ENCODE measurements at places on chromosomes 6 and 20. TPM values are rescaled to one million over a fixed set of nuclear protein-coding genes. Genes with fewer than 3 reads are reported as not detected.

- no peaks in the 10 kb centered on the region for H3K27me3 ChIP-seq
- no peak overlapping the region for H3K4me3 ChIP-seq
- H3K4me1 ChIP-seq: no peaks in the 10 kb centered on the region
- no peak overlapping the region for H3K27ac ChIP-seq
Observed at GRCh38 chr6:155021680-155022079, 26.6 kb downstream of the TIAM2 start.

DNA sequence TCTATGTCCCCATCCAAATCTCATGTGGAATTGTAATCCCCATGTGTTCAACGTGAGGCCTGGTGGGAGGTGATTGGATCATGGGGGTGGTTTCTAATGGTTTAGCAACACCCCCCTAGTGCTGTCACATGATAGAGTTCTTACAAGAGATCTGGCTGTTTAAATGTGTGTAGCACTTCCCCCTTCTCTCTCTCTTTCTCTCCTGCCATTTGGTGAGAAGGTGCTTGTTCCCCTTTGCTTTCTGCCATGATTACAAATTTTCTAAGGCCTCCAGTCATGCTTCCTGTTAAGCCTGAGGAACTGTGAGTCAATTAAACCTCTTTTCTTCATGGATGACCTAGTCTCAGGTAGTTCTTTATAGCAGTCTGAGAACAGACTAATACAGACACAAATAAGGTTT is 165.4 kb downstream of the OGFRL1 start:
- no peak overlapping the region for H3K27ac ChIP-seq
- no peak for DNase-seq
- no peaks in the 10 kb centered on the region for H3K36me3 ChIP-seq
- no peak overlapping the region for H3K4me3 ChIP-seq
- H3K27me3 ChIP-seq: no peaks in the 10 kb centered on the region

- H3K4me3 ChIP-seq: no peak overlapping the region
- H3K4me1 ChIP-seq: no peaks in the 10 kb centered on the region
- no peaks in the 10 kb centered on the region for H3K27me3 ChIP-seq
- no peak for DNase-seq
- no peak overlapping the region for H3K27ac ChIP-seq
Observed at GRCh38 chr6:167330750-167331149, 5.9 kb downstream of the TTLL2 start.

DNA sequence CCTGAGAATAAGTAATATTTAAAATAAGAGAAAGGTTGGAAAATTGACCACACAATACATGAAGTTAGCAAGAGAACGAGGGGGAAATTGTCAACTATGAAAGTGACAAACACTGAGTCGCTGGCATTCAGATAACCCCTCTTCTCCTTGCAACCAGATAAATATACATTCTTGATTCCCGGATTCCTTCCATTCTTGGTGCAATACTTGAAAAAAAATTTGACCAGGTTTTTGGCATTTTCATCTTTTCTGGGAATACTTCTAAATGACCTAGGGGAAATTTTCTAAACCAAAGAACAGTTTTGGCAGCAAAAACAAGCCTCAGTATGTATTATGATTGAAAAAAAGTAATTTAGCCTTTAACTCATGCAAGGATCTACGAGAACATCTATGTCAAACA is 164.0 kb downstream of the PDE7B start:
- no peak overlapping the region for H3K4me3 ChIP-seq
- no peaks in the 10 kb centered on the region for H3K27me3 ChIP-seq
- H3K4me1 ChIP-seq: no peaks in the 10 kb centered on the region
- DNase-seq: no peak

DNA sequence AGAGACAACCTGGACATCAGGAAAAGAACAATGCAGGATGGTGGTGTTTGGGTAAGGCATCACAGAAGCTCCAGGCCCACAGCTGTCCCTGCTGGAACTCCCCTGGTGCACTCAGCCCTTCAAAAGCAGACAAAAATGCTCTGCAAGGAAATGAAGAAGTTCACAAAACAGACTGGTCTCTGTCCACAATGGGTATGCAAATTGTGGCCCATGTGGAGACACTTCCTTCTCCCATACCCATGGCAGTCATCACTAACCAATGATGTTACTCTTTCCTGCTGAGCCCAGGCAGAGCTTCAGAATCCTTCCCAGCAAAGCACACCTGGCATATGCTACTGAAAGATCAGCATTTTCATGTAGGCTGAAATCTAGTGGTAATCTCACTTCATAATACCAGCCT is 42.6 kb upstream of the PXDC1 start:
- no peak overlapping the region for H3K27ac ChIP-seq
- no peak overlapping the region for H3K4me3 ChIP-seq
- H3K36me3 ChIP-seq: no peaks in the 10 kb centered on the region
- H3K27me3 ChIP-seq: no peaks in the 10 kb centered on the region
- DNase-seq: no peak

- H3K4me1 ChIP-seq: peaks cover 9% of the 10 kb centered on the region
- DNase-seq: no peak
- no peaks in the 10 kb centered on the region for H3K36me3 ChIP-seq
Observed at GRCh38 chr6:166578536-166579236, 7.8 kb downstream of the RAMACL start.

DNA sequence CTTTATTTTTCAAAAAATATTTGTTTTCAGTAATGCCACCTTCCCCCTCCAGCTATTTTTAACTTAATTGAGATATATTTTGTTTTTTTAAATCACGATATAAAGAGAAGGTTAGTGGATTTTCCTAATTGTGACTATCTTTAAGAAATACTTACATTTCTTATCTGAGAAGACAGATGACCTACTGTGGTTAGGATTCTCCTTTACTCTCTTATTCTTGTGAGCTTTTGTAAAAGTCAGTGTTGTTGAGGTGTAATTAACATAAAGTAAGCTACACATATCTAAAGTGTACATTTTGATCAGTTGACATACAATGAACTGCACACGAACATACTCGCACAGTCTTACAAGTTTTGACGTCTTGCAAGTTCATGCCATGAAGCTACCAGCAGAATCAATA is 144.7 kb downstream of the FARS2 start:
- no peaks in the 10 kb centered on the region for H3K4me1 ChIP-seq
- H3K36me3 ChIP-seq: no peaks in the 10 kb centered on the region
- H3K27ac ChIP-seq: no peak overlapping the region
- H3K27me3 ChIP-seq: no peaks in the 10 kb centered on the region
- DNase-seq: no peak

The BNIP5 gene
- 0.06 TPM for total RNA-seq

The FAM50B gene
- 10.4 TPM for total RNA-seq

The GPX5 gene
- total RNA-seq: not detected

The STMN3 gene
- total RNA-seq: 137 TPM

The RAET1G gene
- not detected for total RNA-seq

The SLC22A1 gene
- 0.59 TPM for total RNA-seq

The IP6K3 gene
- 1.0 TPM for total RNA-seq

The TPX2 gene
- total RNA-seq: 29.5 TPM

The ASIP gene
- 3.5 TPM for total RNA-seq

The REPS1 gene
- 102 TPM for total RNA-seq
